Mesenchymal stem cell (in vitro differentiated cells and primary cell): ENCODE measurements at places on chromosomes 2 and 18.
A peak's percentile ranks its signal among the peaks of the same experiment; 100 is the strongest.

- DNase-seq = no peak
Observed at GRCh38 chr18:70025580-70025979, 77.9 kb upstream of the CD226 start.

GRCh38 chr2:69544951-69545350 is 98.6 kb downstream of the AAK1 start:
- no peak for DNase-seq

- DNase-seq = peak; percentile 46
Observed at GRCh38 chr2:45786836-45787357, 135.4 kb downstream of the PRKCE start.

- no peak for DNase-seq
Observed at GRCh38 chr2:189661957-189662321, 680 bp downstream of the ASNSD1 start.

GRCh38 chr2:24969784-24970183 is 2.0 kb downstream of the DNAJC27 start:
- DNase-seq = peak; percentile 21

DNA sequence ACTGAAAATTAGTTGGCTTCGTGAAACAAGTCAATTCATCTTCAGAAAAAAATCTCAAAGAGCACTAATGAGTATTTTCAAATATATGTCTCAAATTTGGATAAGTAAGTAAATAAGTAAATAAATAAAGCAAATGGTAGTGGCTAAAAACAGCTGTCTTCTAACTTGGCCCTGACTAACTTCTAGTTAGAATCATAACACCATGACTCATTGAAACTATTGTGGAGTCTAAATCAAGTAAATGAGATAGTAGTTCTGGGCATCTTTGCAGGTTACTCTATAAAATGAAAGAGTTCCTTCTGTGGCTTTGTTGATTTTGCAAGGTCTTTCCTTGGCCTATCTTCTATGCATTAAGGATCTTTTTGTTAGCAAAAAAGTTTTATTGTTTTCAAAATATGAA is 110.7 kb downstream of the SLC8A1 start:
- no peak for DNase-seq

DNA sequence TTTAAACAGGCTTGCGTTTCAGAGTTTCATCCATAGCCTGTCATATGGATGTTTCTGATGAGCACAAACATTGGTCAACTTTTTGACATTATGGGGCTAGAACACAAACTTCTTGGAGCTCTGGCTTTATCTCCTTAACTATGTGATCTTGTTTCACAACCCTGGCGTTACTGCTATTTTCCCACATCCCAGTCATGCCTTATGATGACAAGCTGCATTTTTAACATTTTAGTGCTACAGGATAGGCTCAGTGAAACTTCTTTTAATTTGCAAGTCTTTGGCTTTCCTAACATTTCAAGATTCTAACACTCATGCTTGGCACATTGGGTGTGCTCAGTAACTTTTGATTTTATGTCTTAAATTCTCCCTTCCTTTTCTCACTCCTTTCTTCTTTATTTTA is 21.0 kb upstream of the PDE1A start:
- peak; percentile 75 for DNase-seq

DNA sequence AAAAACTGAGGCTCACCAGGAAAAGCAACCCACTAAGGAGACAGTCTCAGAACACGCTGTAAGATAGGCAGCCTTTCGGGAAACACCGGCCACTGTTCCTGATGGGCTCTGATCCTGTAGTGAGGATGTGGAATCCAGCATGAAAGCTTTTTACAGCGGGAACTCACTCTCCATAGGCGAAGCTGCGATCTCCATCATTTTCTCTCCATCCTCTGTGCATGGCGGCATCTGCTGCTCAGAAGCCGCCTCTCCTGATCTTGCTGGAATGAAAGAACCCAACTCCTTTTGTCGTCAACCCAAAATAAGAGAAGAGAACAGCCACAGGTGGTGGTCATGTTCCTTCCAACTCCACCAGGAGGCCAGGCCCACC is 49.9 kb downstream of the TMEM18 start:
- DNase-seq = no peak

DNA sequence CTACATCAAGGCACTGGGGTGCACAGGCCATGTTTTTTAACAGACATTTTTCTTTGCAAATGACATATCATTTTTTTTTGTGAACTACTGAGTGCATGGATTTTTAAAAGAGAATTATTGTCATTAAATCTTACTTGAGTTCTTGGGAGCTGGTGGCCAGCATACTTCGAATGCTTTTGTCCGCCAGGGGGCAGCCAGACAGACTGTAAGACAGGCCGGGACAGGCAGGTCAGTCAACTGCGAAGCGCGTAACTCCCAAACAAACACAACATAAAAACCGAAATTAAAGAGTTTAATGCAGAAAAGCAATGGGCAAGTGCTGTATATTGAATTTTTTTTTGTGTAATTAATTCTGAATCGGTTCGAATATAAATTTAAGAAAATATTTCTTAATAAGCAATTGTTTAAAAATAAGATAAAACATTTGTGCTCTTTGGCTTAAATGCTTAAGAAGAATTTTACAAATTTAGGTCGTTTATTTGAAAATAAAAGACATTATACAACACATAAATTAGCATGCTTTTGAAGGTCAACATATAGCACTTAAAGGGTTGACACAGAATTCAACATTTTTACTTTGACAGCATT is 142.2 kb upstream of the PXDN start:
- peak; percentile 52 for DNase-seq

DNA sequence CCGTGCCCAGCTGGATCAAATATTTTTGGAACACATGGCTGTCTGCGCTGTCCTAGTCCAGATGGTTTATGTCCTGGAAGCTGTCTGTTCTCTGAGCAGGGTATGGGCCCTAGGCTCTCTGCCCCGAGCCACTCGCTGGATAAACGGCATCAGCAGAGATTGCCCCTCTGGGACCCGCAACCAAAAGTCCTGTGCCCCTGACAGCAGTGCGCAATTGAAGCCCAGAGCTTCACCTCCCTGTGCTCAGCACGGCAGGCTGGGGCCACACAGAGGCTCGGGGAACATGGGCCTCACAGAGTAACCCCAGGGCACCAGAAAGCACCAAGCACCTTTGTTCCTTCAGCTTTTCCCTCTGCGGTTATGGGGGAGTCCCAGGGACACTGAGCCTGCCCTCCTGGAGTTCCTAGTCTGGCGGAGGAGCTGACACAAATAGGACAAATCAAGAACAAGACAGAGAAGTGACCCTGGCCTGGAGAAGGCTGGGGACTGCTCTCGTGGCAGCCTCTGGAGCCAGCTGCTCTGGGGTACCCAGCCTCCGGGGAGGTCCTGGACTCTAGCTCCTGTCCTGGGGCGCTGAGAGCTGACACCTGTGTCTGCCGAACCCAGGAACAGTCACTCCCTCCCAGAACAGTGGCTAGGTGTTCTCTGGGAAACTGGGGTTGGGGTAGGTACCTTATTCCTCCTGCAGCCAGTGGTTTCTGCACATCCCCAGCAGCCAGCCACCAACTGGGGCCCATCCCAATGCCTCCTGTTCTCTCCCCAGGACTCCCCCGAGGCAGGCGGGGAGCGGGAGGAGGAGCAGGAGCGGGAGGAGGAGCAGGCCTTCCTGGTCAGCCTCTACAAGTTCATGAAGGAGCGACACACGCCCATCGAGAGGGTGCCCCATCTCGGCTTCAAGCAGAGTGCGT is 12.3 kb downstream of the ARID5A start:
- no peak for DNase-seq

GRCh38 chr2:212737392-212738172 is 199.0 kb upstream of the ERBB4 start:
- no peak for DNase-seq

GRCh38 chr18:23967321-23968089 is 47.0 kb upstream of the TTC39C start:
- DNase-seq = no peak

GRCh38 chr18:13681701-13682100 is 44.7 kb downstream of the FAM210A start:
- DNase-seq = no peak

DNA sequence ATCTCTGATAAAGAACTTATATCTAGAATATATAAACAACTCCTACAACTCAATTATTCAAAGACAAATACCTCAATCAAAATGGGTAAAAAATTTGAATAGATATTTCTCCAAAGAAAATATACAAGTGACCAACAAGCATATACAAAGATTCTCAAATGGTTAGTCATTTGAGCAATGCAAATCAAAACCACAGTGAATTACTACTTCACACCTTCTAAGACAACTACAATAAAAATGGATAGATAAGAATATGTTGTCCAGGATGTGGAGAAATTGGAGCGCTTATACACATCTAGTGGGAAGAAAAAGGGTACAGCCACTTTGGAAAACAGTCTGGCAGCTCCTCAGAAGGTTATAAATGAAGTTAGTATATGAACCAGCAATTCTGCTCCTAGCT is 332.9 kb downstream of the TGIF1 start:
- no peak for DNase-seq

DNA sequence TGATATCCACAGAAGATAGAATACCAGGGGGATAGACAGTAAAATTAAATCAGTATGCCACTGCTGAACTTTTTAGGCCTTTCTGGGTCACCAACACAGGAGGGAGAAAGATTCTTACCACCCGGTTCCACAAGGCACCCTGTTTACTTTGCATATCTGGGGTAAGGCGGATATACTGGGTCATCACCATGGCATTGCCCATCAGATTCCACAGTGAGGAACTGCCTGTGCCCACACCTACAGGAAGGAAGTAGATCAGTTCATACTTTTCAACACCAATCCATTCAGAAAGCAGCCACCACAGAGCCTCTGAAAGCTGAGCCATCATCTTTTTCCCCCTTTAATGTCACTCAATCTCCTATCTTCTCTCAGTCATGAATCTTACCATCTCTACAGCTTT is 2.0 kb downstream of the LMAN2L start:
- no peak for DNase-seq

DNA sequence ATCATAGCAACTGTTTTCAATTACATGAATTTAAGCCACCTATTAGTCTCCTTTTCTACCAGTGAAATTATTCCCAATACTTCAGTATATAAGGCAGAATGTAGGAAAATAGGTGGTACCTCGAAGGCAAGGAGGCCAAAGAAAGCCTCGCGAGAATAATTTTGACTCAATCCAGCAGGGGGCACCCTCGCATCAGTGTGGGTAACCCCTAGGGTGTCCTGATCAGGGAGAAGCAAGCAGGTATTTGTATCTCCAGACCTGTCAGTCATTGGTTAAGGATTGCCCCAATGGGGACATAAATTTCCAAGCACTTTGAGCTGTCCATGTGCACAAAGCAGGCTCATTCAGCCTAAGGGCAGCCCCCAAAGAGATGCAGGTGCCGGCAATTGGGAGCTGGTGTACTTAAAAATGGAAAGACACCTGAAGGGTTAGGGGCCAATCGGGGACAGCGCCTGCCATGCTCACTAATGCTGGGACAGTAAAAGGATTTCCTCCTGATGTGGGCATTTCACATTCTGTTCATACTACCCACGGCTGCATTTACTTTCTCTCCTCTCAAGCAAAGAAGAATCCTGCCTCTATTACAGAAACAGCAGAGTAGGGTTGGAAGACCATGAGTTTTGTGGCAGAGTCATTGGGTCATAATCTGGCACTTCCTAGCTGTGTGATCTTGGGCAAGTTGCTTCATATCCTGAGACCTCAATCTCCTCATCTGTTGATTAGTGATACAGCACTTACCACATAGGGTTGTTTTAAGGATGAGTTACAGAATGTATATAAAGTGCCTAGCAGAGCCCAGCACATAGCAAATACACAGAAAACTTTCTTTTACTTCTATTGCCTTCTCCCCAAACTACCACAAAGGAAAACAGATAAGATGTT is 136.1 kb downstream of the ICOS start:
- peak; percentile 3 for DNase-seq

DNA sequence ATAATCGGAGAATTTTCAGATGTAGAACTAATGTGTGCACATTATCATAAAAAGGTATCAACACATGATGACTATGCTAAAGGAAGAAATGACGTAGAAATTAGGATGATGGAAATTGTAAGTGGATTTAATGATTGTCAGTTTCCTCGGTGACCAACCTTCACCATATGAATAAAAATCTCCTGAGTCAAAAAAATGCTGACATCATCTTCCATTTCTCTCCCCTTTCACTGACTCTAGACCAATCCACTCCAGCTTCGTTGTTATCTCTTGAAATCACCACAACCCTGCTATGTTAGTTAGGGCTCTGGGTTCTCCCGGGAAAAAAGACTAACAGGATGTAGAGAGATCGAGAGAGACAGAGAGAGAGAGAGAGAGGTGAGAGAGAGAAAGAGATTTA is 204.8 kb upstream of the KYNU start:
- no peak for DNase-seq

GRCh38 chr2:71923887-71924533 is 223.7 kb downstream of the CYP26B1 start:
- DNase-seq = peak; percentile 75

DNA sequence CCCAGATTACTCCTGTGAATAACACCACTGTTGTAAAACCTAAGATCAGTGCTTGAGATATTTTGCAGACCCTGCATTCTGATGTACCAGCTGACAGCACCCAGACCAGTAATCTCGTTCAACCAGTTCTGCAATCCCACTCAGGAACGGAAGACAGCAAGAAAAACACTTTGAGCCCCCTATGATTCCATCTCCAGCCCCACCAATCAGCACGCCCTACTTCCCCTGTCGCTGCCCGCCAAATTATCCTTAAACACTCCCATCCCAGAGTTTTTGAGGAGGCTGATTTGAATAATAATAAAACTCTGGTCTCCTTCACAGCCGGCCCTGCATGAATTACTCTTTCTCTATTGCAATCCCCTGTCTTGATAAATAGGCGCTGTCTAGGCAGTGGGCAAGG is 173.9 kb upstream of the CDH2 start:
- no peak for DNase-seq

DNA sequence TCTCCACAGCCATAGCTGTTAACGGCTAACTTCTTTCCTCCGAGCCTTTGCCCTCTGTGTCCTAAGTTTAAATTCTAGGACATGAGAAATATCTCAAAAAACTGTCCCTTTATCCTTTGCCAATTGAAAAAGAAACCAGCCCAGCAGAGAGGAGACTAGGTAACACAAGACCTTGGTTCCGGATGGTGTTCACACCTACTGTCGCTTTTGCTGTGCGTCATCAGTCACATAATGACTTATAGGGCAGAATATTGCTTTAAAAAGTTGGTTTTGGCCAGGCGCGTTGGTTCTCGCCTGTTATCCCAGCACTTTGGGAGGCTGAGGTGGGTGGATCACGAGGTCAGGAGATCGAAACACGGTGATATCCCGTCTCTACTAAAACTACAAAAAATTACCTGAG is 66.2 kb downstream of the SP3 start:
- DNase-seq = no peak
